ENCODE measurements at places on chromosomes 2 and 18.

DNA sequence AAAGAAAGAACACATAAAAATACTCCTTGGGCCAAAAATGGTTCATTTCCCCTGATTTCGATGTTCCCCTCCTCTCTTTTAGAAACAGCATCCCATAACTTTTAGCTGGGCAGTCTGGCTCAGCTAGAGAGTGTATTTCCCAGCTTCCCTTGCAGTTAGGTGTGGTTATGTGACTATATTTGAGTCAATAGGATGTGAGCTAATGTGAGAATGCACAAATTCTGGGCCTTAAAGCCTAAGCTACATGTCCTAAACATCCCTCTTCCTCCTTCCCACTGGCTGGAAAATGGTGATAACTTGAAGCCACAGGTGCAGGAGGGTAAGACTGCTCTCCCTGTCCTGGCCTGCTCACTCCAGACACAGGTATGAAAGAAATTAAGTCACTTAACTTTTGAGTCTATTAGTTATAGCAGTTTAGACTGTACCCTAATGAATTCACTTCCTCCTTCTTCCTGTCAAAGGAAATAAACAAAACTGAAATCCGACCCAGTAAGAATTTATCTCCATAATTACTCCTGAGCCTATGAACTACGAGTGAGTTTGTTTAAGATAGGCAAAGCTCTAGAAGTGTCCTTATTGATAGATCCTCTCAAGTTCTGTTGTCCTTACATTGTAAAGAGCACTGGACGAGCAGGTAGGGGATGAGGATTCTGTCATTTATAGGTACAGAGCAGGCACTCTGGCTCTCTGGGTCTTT lies 177.6 kb downstream of the MTX2 start:
- no peak for DNase-seq

- peak; percentile 10 for DNase-seq
Measured at GRCh38 chr2:167212014-167212648, 323.9 kb downstream of the XIRP2 start.

GRCh38 chr2:182548031-182548950 lies 121.5 kb upstream of the PDE1A start:
- no peak for DNase-seq

GRCh38 chr2:55865096-55865835 lies 58.3 kb downstream of the EFEMP1 start:
- DNase-seq, result no peak

GRCh38 chr2:65896446-65896845 lies 464.0 kb upstream of the SPRED2 start:
- no peak for DNase-seq

DNA sequence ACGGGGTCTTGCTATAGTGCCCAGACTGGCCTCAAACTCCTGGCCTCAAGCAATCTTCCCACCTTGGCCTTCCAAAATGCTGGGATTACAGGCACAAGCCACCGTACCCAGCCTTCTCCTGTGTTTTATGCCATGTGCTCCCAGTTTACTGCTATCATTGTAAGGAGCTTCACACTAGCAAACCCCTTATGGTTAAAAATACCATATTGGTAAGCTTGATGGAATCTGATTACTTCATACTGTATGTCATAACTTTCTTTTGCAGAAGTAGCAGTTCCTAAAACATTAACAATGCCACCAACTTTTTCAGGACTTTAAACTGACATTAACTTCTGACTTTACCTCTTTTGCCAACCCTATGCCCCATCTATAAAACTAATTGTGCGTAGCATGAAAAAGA lies 36.2 kb downstream of the HAT1 start:
- DNase-seq, result no peak

GRCh38 chr2:148638543-148638942 lies 6.0 kb upstream of the EPC2 start:
- DNase-seq, result no peak

DNA sequence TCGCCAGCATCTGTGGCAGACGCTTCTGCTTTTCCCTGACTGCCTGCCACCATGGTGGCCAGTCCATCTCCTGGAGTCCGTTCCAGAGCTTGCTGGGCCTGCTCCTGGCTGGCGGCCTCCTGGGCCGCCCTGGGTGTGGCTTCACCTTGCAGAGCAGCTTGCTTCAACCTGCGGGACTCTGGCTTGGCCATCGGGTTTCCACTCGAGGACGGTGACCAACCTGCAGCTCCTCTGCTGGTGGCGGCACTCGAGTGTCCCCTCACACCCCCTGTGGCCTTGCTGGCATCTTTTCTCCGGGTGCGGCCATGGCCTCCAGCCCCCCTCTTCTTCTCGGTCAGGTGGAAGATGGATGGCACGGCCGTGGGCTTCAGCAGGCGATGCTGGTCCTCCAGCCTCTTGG lies 3.4 kb downstream of the THAP4 start:
- DNase-seq, result no peak

DNA sequence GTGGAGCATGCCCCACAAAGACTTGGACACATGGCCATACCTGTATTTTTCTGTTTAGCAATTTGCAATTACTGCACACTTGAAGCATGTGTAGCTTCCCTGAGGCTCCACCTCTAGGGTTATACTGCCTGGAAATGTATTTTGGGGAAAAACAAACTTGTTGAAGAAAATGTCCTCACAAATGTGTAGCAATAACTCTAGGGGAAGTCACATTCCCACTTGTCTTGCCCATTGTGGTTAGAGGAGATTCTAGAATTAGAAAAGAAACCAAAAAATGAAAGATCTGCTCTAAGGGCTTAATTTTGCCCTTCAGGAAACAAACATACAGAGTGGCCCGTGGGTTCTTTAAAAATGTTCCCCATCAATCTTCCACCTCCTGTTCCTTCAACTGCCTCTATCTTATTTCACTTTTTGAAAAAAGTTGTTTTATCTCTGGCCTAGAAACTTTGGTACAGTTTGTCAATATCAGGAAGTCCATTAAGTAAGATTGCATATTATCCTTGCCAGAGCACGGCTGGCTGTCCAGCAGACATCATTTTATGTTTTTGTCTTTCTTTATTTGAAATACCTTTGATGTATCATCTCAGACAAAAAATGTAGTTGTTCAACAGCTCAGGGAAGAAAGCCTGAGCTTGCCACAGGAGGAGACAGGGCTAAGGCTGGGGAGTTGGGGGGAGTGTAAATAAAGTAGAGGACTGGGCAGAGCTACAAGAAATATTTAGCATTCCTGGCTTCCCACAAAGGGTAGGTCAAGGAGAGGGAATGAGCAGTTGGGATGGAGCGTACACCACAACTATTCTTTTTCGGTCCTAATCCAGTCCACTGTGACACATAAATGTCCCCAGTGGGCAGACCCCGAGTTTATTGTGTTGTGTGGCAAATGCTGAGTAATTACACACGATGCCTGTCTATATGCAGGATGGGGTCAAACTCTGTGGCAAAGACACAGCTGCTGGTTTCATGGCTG lies 96.8 kb upstream of the CDC42EP3 start:
- DNase-seq, result peak; percentile 77

- DNase-seq, result no peak
Measured at GRCh38 chr2:223870840-223871611, 33.6 kb upstream of the AP1S3 start.
